ENCODE measurements at places on chromosomes 13 and 19.
A peak's percentile ranks its signal among the peaks of the same experiment; 100 is the strongest.

DNA sequence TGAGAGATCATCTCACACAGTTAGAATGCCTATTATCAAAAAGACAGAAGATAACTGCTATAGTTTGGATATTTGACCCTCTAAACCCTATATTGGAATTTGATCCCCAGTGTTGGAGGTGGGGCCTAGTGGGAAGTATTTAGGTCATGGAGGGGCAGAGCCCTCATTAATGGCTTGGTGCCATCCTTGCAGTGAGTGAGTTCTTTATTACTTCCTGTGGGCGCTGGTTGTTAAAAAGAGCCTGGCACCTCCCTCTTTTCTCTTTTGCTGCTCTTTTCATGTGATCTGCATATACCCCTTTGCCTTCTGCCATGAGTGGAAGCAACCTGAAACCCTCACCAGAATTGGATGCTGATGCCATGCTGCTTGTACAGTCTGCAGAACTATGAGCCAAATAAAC is 66.8 kb downstream of the TDRD3 start:
- no peak for DNase-seq

DNA sequence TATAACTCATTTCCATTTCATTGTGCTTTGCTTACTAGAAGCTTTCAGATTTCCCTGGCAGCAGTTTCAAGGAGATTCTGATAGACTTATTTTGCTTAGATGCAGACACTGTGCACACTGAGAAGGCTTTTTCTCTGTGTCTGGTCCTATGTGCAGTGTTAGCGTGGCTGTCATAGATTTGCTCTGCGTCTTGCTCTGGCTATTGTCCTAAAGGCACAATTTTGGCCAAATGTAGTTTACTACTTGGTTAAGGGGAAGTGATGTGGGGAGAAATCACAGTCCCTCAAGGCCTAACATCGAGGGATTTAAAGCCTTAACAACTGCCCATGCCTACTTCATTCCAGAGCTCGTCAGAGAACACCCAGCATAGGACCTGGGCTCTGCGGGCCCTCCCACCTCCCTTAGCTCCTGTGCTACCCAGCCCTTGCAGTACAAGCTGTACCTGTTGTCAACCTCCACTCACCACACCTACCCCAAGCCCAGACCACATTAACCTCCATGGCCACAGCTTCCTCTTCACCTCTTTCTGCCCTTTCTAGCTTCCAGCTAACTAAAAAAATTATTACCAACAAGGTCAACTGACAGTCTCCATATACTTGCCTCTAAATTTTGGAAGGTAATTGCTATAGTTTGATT is 38.9 kb upstream of the KATNAL1 start:
- no peak for DNase-seq

GRCh38 chr13:113625965-113626721 is 31.9 kb downstream of the ATP4B start:
- no peak for DNase-seq

GRCh38 chr19:47239610-47240296 is 8.8 kb upstream of the BBC3 start:
- no peak for DNase-seq

- no peak for DNase-seq
Measured at GRCh38 chr13:92054389-92054788, 656.0 kb downstream of the GPC5 start.

GRCh38 chr13:66780814-66781213 is 449.3 kb downstream of the PCDH9 start:
- no peak for DNase-seq

DNA sequence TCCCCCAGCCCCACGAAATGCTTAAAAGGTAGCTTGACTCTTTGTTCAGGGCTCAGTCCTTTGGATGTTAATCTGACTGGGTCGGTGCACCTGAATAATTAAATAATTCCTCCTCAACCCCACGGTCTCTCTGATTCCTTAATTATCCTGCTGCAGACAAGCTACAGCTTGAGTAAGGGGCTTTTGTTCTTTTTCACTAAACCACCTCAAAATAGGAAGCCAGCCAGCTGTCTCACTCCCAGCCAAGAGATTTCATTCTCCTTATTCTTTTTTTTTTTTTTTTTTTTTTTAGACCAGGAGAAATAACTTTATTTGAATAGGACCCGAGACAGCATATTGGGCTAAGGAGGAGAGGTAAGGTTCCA is 7.9 kb upstream of the FCGBP start:
- DNase-seq, result no peak

GRCh38 chr13:37342205-37342604 is 236.7 kb upstream of the CSNK1A1L start:
- DNase-seq, result no peak

GRCh38 chr19:18417250-18418028 is 1.8 kb upstream of the SSBP4 start:
- DNase-seq, result no peak

DNA sequence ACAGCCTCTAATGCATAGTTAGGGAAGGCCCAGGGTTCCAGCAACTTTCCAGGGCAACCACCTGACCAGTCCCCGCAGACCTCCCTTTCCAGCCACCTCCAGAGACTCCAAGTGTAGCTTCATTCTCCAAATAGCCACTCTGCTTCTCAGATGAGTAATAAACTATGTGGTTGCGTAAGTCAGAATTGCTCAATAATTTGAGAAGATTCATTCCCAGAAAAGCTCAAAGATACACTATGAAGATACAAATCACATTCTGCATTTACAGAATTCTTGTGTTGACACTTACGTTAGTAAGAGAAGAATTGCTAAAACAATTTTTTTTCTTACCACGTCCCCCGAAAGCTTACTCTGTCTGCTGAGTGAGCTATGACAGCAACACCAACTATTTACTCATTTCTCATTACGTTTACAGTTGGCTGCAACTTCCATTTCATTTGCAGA is 8.2 kb upstream of the LATS2 start:
- no peak for DNase-seq

DNA sequence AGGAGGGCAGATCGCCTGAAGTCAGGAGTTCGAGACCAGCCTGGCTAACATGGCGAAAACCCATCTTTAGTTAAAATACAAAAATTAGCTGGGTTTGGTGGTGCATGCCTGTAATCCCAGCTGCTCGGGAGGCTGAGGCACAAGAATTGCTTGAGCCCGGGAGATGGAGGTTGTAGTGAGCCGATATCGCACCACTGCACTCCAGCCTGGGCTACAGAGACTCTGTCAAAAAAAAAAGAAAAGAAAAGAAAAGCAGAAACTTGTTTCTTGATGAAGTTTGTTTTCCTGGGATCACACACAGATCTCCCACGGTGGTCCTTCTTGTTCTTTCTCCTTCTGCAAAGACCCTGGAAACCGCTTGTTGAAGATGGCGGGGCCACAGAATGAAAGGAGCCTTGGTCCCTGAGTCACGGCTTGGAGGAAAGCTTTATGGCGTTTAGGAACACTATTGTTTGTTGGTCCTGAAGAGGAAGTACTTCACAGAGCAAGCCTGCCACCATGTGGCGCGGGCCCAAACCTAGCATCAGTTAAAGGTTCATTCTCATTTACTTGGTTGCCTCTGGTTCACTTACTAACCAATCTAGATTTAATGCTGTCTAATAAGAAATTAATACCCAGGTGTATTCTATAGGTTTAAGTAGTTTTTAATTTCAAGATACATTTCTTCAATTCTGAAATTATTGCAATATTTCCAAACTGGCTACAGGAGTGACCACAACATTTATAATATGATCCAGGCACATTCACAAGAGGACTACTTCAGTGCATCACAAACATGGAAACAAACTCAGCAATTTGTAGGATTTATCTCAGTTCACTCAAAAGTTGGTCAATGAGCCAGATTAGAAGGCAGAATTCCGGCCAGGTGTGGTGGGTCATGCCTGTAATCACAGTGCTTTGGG is 21.3 kb upstream of the ARL11 start:
- DNase-seq, result peak; percentile 65

- DNase-seq, result no peak
Measured at GRCh38 chr19:33435706-33436359, 62.3 kb downstream of the CEBPG start.

DNA sequence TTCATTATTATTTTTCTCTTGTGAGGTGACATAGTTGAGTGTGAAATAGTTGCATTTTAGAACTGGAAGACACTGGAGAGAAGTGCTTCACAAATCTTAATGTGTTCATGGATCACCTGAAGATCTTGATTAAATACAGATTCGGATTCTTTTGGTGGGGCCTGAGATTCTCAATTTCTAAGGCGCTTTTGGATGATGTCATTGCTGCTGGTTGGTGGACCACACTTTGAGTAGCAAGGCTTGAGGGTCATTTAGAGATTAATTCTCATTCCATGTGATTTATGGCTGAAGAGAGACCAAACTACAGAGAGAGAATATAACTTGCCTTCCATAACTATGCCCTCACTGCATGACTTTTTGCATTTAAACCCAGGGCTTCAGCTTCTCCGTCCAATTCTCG is 27.2 kb downstream of the CEACAM8 start:
- DNase-seq, result no peak

- no peak for DNase-seq
Measured at GRCh38 chr13:58476206-58476918, 844.8 kb downstream of the PCDH17 start.

DNA sequence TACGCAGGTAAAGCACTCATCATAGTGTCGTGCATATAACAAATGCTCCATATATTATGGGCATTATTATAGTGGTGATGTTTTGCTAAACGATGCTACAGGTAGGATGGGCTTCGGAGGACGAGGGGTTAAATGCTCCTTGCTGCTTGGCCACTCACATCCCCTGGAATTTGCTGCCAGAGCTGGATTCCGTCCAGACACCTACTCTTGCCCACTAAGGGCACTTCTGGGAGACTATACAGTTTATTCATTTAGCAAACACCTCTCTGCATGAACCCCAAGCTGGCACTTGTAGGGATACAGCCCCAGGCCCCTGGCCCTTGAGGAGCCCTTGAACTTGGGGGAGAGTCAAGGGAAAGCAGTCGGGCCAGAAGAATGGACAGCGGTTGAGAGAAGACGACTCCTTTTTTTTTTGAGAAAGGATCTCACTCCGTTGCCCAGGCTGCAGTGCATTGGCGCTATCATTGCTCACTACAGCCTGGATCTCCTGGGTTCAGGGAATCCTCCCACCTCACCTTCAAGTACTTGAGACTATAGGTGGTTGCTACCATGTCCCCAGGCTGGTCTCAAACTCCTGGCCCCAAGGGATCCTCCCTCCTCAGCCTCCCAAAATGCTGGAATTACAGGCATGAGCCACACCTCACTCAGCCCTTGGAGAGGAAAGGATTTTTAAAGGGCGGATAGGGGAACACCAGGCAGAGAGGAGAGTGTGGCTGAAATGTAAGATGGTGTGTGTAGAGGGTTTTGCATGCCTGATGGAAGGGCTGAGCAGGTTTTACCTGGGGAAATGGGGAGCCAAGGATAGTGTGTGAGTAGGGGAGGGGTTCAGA is 1.1 kb upstream of the MRPL34 start:
- DNase-seq, result no peak

DNA sequence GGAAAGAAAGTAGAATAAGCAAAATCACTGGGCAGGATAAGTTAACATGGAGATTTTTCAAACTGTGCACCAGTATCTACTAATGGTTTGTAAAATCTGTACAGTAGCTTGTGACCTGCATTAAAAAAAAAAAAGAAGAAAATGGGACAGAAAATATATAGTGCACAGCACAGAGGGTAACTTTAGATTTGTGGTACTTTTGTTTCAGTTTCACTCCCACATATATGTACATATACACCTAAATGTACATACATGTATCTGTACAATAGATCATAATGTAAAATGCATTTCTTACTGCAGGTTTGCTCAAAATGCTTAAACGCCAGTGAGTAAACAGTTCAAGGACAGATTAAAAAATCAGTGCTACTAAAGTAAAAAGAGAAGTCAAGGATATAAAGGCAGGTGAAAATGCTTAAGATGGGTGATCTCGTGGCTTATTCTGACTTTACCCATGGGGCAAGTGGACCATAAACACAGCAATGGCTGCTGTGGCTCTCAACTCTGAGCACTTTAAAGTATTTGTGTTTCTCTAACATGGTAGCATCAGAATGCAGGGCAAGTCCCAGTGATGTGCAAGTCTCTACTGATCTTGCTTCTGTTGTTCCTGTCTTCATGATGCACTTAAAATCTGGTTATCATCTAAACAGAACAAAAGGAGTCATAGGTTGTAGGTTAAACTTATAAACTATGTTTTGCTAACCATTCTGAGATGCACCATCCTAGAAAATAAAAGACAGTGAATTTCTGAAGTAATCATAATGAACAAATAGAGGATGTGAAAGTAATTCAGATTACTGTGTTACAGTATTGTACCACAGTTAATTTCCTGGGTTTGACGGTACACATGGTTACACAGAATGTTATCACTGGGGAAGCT is 112.3 kb downstream of the MIPEP start:
- DNase-seq, result no peak

- DNase-seq, result peak; percentile 19
Measured at GRCh38 chr19:50476224-50476906, at the start of the genes EMC10 and GARIN5A. Gene EMC10, plus strand, starts transcription at chr19:50476507. Its CDS starts 38 bp downstream, at chr19:50476545. Gene GARIN5A, minus strand, starts transcription at chr19:50476848. Its CDS starts 460 bp downstream, at chr19:50476388.

DNA sequence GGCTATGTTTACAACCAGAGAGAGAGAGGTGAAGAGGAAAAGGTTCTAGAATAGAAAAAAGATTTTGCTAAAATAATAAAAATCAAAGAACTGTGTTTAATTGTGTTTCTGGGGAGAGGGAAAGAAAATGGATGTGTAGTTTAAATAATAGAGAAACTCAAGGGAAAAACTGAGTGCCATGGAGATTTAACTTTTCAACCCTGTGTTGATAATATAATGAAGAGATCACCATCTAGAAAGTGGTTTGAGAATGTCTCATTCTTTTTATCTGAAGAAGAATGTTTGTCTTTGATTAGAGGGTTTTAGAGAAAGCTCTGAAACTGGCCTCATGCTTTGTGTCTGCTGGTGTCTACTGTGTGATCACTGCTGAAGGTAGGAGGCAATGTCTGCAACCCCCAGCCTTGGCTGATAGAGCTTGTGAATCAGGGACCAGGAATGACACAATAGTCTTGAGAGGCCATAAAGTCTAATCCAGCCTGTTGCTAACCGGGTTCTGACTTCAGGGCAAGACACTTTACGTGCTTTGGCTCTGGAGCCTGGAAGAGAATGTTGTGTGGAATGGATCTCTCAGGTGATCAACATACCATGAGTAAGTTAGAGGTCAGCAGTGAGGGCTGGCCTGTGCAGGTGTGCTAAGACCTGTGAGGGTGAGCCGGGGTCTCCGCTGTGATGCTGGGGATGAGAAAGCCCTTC is 5.4 kb downstream of the COL4A2 start:
- no peak for DNase-seq

DNA sequence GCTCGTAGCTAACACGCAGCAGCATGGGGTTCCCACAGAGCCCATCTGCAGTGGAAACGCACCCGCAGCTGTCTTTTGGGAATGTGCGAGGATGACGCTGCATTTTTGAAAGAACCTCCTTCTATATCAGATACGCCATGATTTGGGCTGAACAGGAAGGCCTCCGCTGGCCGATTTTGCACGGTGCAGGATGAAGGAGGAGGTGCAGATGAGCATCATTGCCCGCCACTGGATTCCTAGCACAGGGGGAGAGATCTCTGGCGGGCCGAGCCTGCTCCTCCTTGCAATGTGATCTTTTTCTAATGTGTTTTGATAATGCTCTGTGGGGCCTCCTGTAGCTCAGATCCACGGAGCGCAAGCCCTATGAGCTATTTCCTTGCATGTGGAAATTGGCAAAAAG is 55.5 kb downstream of the EFNB2 start:
- no peak for DNase-seq

GRCh38 chr19:7418596-7418995 is 69.9 kb downstream of the ARHGEF18 start:
- DNase-seq, result no peak
